ENCODE measurements at places on chromosomes 11 and 22.

DNA sequence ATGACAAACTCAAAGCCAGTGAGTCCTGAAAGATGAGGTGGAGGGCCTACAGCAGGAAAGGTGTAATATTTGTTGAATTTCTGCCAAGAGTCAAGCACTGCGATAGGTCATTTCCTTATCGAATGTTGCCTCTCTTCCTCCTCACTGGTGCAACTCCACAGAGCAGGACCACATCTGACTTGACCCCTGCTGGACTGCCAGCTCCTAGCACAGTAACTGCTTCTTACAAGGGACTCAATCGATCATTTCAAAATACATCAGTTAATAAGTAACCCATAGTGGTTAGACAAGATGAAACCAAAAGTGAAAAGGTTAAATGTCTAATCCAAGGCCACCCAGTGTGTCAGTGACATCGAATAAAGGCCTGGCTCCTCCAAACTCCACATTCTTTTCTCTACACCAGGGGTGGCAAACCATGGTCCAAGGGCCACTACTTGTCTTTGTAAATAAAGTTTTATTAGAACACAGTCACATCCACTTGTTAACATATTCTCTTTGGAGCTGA lies 98.5 kb upstream of the CSNK2A3 start:
- DNase-seq, result no peak

- no peak for DNase-seq
Observed at GRCh38 chr11:1884303-1884700, 7.4 kb downstream of the PRR33 start.

GRCh38 chr11:9146477-9146876 lies 55.1 kb upstream of the SCUBE2 start:
- DNase-seq, result no peak

GRCh38 chr22:20807315-20807752 lies 33.4 kb downstream of the SERPIND1 start:
- no peak for DNase-seq

DNA sequence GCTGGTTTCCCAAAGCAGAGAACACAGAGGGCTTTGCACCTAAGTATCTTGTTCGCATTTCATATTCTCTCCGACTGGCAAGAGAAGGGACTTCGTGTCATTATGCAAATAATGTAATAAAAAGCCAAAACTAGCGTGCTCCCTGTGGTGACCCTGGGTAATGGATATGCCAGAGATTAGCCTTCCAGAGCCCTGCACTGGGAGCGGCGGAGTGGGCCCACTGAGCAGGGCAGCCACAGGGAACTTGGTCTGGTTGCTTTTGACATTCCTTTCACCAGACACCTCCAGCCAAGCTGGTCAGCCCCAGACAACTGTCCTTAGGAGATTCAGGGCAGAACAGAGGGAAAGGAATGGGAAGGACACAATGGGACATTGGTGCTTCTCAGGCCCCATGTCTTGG lies 56.1 kb downstream of the FLI1 start:
- DNase-seq, result no peak

DNA sequence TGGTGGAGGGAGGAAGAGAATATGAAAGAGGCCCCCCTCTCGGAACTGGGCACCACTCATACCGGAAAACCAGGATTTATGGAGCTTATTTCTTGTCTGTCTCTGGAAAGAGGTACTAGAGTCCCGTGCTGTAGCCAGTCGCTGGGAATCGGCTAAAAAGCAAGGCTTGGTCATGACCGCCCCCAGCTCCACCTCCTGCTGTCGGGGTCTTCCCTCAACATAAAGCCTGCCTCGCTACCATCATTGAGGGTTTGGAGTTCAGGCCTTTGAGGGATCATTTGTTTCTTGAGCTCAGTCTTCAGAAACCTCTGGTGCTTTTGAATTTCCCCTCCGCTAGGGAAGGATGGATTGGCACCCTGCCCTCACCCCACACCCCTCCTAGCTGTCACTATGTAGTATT lies 97.1 kb downstream of the TSPAN18 start:
- no peak for DNase-seq
